Activated gamma-delta T cell treated with Interleukin-2 at 50 U/mL for 16 hours (primary cell): ENCODE measurements at places on chromosomes 4 and X.

GRCh38 chr4:1049591-1049905 is 38.1 kb downstream of the FGFRL1 start:
- no peak for DNase-seq

- no peak for DNase-seq
Measured at GRCh38 chr4:56755901-56756300, 65.6 kb downstream of the SPINK2 start.

DNA sequence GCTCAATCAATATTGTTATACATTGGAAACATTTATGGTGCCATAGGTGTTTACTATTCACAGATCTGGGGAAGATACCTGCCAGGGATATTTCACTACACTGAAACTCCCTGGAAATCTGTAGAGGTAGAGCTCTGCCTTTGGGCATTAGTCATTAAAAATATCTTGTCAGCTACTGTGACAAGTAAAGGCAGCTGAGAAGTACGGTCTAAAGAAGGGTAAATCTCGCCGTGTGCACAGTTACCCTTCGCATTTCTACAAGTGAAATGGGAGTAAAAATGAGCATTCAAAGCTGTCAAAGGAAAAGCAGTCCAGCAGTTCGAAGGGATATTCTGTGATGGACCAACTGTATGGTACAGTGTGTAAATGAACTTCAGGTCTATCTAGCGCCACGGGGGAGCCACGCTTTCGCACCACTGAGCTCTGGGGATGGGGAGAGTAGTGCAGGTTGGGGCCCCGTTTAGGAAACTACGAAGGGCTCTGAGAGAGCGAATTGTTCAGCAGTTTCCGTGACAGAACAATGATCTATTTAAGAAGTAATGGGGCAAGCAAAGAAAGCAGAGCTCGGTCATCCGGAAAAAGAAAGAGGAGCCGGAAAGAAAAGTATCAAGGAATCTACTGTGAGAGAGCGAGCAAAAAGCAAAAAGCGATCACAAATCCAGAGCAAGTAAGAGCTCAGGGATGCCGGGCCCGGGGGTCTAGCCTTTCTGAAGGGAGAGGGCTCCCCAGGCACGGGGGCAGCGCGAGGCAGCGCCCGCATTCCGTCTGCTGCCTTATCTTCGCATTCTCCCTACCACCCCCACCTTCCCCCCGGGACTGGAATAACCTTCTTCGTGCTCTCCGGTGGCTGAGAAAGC is 646 bp downstream of the TIGD4 start:
- peak; percentile 10 for DNase-seq

GRCh38 chr4:1767770-1768366 is 25.2 kb upstream of the FGFR3 start:
- peak; percentile 15 for DNase-seq

- DNase-seq = no peak
Measured at GRCh38 chrX:31057691-31058090, 14.2 kb downstream of the FTHL17 start.

DNA sequence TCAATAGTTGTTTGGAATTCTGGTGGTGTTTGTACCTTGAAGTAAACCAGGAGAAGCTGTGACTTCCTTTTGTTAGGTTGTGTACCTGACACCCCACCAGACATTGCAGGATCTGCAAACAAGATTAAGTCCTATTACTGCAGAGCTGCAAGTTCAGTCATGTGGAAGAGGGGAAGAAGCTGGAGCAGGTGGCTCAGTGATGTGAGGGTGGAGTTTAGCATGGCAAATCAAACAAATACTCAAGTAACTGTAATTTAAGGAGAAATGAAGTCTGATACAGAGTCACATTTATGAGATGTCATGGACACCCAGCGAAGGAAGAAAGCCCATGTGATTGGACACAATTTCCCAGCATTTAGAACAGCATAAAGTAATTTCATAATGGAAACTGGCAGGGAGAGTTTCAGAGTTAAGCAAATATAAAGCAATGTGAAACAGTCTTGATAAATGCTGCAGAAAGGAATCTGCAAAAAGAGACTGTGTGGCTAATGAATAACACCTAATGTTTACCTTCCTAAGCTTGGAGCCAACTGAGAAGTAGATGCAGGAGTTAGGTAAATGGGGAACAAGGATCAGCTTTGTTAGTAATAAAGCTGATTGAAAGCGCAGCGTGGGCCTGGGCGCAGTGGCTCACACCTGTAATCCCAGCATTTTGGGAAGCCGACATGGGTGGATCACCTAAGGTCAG is 249.1 kb downstream of the GBA3 start:
- no peak for DNase-seq

- no peak for DNase-seq
Measured at GRCh38 chr4:73432169-73433000, 3.6 kb upstream of the AFP start.

- no peak for DNase-seq
Measured at GRCh38 chrX:141733371-141733770, 34.8 kb upstream of the SPANXD start.

- no peak for DNase-seq
Measured at GRCh38 chrX:150099316-150099715, 161.0 kb upstream of the EOLA2 start.

DNA sequence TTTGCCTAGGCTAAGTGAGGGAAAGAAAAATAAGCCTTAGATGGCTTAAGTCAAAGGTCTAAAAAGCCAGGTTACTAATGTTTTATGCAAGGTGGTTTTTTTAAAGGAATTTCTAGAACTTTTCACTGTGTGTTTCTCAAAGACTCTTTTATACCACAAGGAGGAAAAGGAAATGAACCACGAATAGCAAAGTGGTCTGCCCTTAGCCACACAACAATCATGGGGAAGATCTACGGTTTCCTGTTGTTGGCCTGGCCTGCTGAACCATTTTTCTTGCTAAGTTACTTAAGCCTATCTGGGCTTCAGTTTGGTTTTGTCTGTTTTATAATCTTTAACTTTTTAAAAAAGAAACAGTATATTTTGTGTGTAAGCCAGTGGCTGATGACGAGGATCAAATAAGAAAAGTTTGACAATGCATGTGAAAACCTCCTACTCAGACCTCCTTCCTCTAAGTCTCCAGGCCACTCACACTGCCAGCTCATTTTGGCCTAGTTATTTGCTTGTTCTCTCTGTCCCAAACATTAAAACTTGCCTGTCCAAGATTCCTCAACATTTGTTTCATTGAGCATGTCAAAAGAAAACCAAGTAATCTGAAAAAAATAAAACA is 56.7 kb upstream of the COL25A1 start:
- DNase-seq = no peak

GRCh38 chrX:74788545-74789086 is 136.6 kb downstream of the NEXMIF start:
- no peak for DNase-seq

GRCh38 chr4:80259012-80259411 is 7.5 kb upstream of the FGF5 start:
- no peak for DNase-seq

- DNase-seq = no peak
Measured at GRCh38 chr4:109795059-109795458, 6.7 kb downstream of the CFI start.

- no peak for DNase-seq
Measured at GRCh38 chr4:44701037-44701436, 22.8 kb downstream of the GUF1 start.

GRCh38 chr4:185219551-185220344 is 10.3 kb downstream of the SNX25 start:
- no peak for DNase-seq

GRCh38 chr4:6625256-6625655 is 15.2 kb upstream of the MRFAP1 start:
- no peak for DNase-seq

DNA sequence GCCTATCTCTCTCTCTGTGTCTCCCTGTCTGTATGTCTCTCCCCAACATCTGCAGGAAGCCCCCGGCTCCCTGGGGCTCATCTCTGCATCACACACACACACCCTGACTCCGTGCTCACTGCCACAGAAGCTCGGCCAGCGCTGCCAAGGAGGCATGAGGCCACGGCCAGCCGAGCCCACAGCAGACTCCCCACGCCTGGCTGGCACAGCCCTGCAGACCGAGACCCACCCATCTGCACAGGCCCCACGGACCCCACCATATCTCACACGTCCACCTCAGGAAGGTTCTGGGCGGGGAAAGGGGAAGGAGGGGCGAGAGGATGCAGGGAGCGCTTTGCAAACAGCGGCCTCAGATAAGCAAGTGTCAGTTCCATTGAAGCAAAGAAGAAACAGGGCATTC is 28.5 kb upstream of the SLC25A6 start:
- no peak for DNase-seq

DNA sequence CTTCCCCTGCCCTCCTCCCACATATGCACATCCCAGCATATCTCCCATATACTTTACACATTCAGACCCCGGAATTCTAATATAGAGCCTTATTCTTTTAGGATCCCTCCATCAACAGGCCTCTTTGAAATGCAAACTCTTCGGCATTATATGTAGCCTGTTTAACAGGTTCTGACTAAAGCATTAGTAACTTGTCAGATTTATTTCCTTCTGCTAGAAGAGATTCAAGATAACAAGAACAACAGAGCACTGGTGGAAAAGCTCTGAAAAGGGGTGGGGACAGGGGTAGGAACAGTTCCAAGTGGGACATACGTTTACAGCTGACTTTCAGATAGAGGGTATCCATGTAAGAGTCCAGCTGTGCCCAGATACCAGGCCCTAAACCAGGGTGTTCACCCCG is 31.7 kb upstream of the PRPS1 start:
- no peak for DNase-seq

DNA sequence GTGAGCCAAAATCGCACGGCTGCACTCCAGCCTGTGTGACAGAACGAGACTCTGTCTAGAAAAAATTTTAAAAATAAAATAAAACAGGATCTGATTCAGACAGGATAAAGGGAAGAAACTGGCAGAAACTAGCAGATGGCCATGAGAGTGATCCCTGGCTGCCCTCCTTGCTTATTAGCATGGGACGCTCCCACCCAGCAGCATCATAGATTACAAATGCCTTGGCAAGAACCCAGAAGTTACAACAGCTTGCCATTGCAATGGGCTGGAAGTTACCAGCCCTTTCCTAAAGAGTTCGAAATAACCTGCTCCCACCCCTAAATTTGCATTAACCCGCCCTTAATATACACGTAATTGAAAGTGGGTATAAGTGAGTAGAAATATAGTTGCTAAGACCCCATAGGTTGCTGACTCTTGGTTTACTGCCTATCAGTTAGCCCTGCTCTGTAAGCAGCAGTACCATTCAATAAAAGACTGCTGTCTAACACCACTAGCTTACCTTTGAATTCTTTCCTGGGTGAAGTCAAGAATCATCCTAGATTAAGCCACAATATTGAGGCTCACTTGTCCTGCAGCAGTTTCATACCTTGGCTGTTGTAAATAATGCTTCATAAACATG is 9.1 kb upstream of the XAGE2 start:
- no peak for DNase-seq

GRCh38 chr4:3054169-3054759 is 20.1 kb downstream of the HTT-AS start:
- DNase-seq = no peak

DNA sequence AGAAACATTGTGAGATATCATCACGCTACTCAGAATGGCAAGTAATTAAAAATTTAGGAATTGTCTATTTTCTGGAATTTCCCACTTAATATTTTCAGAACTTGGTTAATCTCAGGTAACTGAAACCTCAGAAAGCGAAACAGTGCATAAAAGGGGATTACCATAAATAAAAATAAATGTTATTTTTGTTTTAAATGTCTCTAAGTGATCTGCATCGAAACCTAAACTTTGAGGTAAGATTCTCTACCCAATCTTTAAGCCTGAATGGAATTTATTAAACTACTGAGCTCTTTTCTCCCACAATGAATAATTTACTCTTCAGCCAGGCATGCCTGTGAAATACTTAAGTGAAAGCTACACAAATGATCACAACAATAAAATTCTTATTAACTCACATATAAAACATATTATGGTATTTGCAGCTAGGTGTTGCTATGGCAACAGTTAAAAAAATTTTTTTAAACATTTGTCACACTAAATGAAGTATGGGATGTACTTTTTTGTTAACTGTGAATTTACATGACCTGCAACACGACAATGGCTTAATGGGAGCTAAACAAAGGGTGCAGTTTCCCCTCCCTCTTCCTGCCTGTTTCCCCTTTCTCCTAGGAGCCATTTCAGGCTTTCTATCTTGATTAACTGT is 220.2 kb upstream of the PRPS2 start:
- no peak for DNase-seq

GRCh38 chr4:13329340-13329850 is 154.7 kb downstream of the RAB28 start:
- no peak for DNase-seq

- DNase-seq = no peak
Measured at GRCh38 chrX:7412840-7413239, 264.9 kb upstream of the PUDP start.

GRCh38 chr4:14143892-14144291 is 516.4 kb upstream of the BOD1L1 start:
- DNase-seq = no peak
